ENCODE measurements at places on chromosomes 7 and 10.

GRCh38 chr10:78937800-78938694, 130.7 kb upstream of the ZMIZ1 start:
- DNase-seq: no peak

GRCh38 chr7:105354383-105354782, 34.3 kb downstream of the SRPK2 start:
- DNase-seq: no peak

- DNase-seq: no peak
Observed at GRCh38 chr7:139118805-139119485, 9.4 kb upstream of the ZC3HAV1 start.

GRCh38 chr7:87797798-87798403, 78.3 kb downstream of the SLC25A40 start:
- peak; percentile 25 for DNase-seq

DNA sequence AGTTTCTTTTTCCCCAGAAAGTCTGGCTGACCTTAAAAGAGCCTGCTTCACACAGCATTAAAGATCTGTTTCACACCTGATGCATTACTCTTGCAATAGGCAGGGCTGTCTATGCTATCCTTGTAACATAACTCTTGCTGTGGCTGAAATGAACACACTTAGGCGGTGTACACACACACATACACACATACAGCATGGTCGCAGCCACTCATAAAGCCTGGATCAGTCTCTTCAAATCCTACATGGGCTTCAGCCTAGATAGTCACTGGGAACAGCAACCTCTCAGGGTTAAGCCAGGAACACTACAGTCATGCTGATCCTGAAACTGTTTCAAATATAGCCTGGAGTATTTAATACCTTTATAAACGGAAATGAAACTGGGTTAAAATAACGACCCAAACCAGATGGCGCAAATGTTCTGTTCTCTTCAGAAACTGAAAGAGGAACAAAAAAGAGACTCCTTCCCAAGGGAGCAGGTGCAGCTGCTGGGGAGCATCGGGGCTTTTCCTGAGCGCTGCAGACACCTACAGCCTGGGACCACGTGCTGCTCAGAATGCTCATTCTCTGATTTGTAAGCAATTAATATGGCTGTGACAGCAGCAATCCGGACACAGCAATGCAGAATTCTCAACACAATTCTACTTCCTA, 61.0 kb upstream of the SFMBT2 start:
- no peak for DNase-seq

GRCh38 chr10:65273115-65273514, 1652.7 kb upstream of the LRRTM3 start:
- no peak for DNase-seq

- DNase-seq: no peak
Observed at GRCh38 chr7:114942446-114943175, 20.7 kb downstream of the MDFIC start.

DNA sequence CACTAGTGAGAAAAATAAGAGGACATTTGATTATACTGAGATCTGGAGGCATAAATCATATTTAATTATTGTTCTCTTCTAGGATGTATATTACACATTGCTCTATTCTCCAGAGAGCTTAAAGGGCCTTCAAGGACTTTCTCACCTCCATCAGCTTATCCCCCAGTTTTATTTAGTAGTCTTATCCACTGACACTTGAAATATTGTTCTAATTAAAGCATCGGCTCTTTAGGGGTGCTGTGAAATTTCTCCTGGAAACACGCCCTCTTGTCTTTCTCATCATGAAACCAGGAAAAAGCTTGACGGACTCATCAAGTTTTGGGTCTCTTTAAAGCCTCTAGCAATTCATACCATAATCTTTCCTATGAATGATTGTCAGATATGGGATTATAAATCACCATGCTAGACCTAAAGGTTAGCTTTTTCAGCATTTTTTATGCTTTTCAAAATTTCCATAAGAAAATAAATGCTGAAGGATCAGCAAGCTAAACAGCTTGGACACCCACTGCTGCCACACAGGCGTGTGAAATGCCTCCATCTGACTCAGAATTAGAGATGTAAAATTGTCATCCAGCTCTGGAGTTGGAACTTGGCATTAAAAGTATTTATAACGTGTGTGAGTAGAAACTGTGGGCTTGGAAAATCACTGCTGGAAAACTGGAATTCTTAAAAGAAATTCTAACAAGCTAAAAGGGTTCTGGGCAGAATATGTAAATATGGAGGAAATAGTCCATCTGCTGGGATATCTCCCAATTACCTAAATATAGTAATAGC, 216.3 kb downstream of the CHRM2 start:
- no peak for DNase-seq

GRCh38 chr10:32239769-32240168, 107.2 kb downstream of the EPC1 start:
- peak; percentile 34 for DNase-seq

DNA sequence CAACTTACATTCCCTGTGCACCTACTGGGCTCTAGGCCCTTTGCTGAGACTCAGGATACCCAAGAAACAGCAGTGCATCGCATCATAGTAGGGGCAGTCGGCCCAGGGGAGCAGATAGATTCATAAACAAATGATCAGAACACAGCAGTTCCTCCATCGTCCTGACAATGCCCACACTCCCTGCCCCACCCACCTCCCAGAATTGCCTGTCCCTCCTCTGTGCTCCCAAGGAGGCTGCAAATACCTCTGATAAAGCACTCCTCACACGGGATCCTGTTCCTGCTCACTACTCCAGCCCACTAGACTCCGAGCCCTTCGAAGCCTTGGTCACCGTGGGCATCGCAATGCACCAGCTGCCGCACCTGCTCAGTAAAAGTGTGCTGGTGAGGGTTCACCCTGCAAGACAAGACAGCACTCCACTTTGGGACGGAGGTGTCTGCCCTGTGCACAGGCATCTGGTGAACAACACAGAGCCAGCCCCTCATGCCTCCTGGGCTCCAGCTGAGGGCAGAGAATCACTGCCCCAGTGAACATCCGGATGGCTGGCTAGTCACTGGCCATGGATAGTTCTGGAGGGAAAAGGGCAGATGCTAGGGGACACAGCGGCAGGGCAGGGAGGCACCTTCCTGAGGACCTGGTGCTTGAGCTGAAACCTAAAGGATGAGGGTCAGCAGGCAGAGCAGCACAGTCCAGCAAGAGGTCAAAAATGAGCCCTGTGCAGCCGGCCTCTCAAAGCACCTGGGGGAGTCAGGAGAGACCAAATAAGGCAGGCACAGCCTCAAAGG, 60.7 kb downstream of the TNS3 start:
- DNase-seq: no peak

GRCh38 chr7:5193880-5194279, 3.8 kb downstream of the WIPI2 start:
- no peak for DNase-seq

DNA sequence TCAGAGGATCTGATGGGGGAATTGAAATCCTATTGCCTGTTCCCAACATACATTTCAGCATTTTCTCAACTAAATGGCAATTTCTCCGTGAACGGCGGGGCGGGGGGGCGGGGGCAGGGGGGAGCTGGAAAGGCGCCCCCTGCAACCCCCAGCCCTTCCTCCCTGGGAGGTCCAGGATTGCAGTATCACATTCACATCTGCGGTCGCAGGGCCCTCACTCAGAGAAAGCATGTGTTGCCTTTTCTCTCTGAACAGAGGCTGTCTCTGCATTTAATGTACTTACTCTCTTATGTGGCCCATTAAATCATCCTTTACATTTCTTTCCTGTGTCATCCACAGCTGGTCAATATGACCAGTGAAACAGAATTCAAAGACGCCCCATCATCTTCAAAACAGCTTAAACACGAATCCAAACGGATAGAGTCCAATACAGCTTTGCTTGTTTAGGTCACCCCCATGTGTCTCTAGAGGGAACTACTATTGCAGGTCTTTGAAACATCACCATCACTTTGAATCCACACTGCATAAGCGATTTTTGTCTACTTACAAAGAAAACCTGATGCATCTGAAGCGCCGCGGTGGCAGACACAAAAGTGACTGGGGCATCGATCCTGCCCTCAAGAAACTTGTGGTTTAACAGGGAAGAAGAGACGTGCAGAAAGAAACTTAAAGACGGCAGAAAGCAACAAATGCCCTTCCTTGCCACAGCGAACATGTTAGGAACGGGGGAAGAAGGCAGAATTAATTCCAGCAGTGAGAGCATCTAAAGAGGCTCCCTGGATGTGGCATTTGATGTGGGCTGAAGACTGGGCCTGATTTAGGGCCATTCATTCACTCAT, 17.0 kb upstream of the ECHDC3 start:
- peak; percentile 73 for DNase-seq

DNA sequence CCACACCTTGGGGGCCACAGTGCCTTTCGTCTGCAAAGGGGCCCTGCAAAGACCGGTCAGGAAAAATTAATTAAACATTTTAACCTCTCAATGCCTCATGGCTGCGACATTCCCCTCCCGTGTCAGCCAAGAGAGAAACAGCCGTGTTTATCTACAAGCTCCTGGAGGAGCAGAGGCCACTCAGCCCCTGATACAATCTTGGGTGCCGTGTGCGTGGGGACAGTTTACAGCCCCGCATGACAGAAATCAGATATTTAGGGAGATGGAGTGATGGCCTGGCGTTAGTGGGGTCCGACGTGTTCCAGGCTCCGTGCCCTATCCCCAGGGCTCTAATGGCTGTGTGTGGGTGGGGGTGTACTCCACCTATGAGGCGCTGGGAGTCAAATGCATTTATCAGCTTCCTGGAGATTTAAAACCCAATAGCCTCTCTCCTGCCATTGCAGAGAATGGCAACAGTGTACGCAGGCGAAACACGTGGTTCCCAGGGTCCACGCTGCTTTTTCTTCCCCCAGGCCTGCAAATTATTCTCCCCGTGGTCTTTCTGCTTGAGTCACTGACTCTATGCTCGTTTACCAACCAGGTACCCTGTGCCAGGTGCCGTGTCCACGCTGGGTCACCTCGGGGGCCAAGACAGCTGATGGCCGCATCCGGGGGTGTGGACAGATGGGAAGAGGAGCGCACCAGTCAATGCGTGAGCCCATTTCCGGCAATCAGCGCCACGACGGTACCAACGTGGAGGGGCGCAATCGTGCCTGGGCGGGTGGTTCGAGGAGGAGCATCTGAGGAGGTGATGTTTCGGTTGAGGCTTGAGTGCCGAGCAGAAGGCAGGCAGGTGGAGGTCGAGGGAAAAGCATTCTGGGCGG, 26.6 kb upstream of the PSMG3 start:
- DNase-seq: no peak

DNA sequence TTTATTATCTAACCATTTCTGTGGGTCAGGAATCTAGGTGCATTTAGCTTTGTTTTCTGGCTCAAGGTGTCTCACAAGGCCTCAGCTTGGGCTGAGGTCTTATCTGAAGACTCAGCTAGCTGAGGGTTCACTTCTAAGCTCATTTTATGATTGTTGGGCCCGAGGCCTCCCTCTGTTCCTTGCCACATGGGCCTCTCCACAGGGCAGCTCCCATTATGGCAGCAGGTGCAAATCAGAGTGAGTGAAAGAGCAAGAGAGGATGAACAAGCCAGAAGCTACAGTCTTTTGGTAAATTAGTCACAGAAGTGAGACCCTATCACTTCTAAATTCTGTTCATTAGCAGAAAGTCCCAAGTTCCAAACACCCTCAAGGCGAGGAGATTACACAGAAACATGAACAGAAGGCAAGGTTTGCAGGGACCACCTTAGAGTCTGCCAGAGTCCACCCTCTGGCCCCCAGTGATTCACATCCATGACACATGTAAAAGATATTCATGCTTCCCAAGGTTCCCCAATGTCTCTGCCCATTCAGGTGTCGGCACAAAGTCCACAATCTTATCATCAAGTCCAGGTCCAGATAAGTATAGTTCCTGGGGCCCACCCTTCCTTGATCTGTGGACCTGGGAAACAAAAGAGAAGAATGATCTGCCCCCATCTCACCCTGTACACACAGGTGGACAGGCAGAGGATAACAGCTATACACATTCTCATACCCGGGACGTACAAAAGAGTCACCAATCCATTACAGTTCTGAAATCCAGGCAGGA, 23.7 kb downstream of the FIGNL1 start:
- DNase-seq: no peak

DNA sequence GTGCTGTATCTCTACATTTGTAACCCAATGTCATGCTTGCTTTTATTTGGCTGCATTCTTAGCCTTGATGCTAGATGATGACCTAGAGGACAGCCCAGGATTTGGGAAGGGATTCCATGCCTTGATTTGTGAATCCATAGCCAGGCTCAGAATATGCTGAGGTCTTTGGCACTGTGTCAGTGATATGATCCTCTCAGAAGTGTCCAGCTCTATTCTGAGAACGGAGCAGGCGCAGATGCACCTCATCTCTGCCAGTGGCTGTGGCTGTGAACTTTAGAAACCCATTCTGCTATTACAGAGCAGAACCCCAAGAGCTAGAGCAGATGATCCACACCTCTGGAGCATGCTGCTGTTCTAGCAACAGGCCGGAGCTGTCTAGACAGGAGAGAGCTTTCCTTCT, 212.8 kb downstream of the TRIL start:
- DNase-seq: no peak

DNA sequence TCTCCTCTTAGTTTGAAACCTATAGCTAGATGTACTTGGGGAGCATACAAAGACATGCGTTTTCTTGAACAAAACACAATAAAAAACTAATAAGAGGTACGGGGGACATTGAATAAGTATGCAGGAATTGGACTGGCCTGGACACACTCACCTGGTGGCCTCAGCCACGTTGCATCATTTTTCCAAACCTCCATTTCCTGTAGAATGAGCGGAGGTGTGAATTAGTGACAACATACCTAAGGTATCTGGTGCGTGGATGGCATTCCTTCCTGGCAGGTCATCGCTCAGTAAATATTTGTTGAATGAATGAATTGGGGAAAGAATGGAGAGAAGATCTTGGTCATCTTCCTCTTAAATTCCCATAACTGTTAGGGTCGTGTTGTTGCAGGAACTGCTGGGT, 103.2 kb upstream of the CTBP2 start:
- DNase-seq: peak; percentile 26

Measured in AG08396 (cell line).